ENCODE measurements at places on chromosomes 3 and 15.

GRCh38 chr3:139554628-139555027, 15.1 kb upstream of the RBP1 start:
- peaks cover 2% of the 10 kb centered on the region for H3K27me3 ChIP-seq
- no peaks in the 10 kb centered on the region for H3K36me3 ChIP-seq
- DNase-seq, result no peak
- no peak overlapping the region for H3K27ac ChIP-seq

- no peak for DNase-seq
- no peaks in the 10 kb centered on the region for H3K4me1 ChIP-seq
- H3K4me3 ChIP-seq, result peak overlapping the region; percentile 90
- H3K27ac ChIP-seq, result no peak overlapping the region
Measured at GRCh38 chr3:72848703-72849081, 447 bp upstream of the SHQ1 start.

GRCh38 chr15:97129674-97130073, 799.2 kb downstream of the NR2F2 start:
- H3K4me3 ChIP-seq, result no peak overlapping the region
- no peak overlapping the region for H3K27ac ChIP-seq
- H3K4me1 ChIP-seq, result no peaks in the 10 kb centered on the region
- H3K36me3 ChIP-seq, result no peaks in the 10 kb centered on the region

GRCh38 chr3:125212509-125213363, at the start of gene SLC12A8:
Gene SLC12A8 (minus strand): TSS chr3:125212748. CDS start chr3:125211349, 1,399 bp downstream.
- H3K4me3 ChIP-seq, result peak within 1 kb of the TSS; percentile 13
- no peak for DNase-seq
- H3K36me3 ChIP-seq, result no peaks in the 10 kb centered on the region
- peaks cover 26% of the 10 kb centered on the region for H3K27me3 ChIP-seq
- H3K27ac ChIP-seq, result no peak within 1 kb of the TSS

GRCh38 chr15:59140422-59141226, 35.7 kb downstream of the CCNB2 start:
- no peak overlapping the region for H3K4me3 ChIP-seq
- peaks cover 23% of the 10 kb centered on the region for H3K36me3 ChIP-seq
- no peaks in the 10 kb centered on the region for H3K27me3 ChIP-seq

GRCh38 chr15:70169147-70169546, 71.4 kb upstream of the TLE3 start:
- peaks cover 49% of the 10 kb centered on the region for H3K27me3 ChIP-seq
- no peaks in the 10 kb centered on the region for H3K36me3 ChIP-seq
- no peak overlapping the region for H3K4me3 ChIP-seq
- no peak for DNase-seq
